ENCODE measurements at places on chromosomes 4 and X.
A peak's percentile ranks its signal among the peaks of the same experiment; 100 is the strongest.

DNA sequence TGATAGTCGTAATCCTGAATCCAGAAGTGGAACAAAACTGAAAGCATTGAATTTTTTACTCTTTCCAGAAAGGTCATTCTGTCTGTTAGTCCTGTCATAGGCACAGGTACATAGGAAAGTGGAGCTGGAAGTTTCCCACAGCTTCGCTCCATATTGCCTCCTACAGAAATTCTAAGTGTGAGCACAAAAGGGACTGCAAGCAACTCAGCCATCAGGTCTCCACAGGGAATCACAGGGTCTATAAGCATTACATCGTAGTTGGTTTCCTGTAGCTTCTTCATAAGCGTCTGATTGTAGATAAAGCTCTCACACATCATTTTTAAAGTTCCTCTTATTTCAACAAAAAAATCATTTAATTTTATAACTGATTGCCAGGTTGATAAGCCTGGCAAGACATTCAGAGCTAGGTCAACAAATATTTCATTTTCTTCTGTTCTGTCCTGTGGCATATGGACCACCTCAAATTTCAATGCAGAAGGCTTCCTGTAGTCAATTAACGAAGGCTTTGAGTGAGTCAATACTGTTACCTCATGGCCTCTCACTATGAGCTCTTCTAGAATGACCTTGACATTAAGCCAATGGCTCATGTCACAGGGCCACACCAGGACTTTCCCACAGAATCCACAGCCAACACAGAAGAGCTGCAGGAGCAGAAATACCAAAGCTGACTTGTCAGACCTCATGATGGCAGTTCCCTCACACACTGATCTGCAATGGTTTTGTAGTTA lies at the start of gene UGT2A3:
TSS of gene UGT2A3 (minus strand) at position 727 of the 728 bp plus-strand sequence. CDS start at position 683, 44 bp downstream.
- no peaks in the 10 kb centered on the region for H3K36me3 ChIP-seq
- DNase-seq = no peak
- H3K4me3 ChIP-seq = no peak within 1 kb of the TSS

GRCh38 chr4:111209706-111210105 lies 586.8 kb upstream of the PITX2 start:
- H3K4me3 ChIP-seq = no peak overlapping the region
- H3K36me3 ChIP-seq = no peaks in the 10 kb centered on the region
- no peaks in the 10 kb centered on the region for H3K4me1 ChIP-seq
- no peaks in the 10 kb centered on the region for H3K27me3 ChIP-seq
- no peak overlapping the region for H3K27ac ChIP-seq
- DNase-seq = no peak

DNA sequence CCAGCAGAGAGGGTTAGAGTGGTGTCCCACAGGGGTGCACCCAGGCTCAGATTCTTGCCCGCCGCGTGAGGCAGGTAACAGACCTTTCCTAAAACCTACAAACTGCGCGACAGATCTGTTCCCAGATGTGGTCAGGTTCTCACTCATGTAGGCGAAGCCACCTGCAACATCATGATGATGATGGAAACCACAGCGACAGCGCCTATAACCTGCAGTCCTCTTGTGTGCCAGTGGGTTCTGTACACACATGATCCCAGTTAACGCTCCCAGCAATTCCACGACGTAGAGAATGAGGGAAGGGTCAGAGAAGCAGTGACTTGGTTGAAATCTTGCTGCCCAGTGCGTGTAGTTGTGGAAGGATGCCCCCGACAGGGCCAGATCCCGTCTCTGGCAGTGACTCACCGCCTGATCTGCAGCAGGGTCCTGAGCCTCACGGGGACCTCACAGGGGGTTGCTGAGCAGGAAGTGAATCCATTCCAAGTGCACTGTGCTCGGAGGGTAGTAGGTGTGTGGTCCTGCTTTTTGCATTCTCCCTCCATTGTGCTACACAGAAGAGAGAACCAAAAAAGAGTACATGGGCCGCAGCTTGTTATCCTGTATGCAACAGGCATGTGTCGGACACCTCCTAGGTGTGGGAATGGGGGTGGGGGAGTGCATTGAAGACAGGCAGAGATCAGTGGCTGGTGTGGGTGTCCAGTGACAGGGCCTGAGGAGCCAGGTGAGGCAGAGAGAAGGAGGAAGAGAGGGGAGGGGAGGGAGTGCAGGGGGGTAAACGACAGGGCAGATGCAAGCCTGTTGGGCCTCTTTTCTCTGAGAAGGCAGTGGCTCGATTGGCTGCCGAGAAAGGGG lies 66.6 kb downstream of the MTMR1 start:
- H3K4me1 ChIP-seq = no peaks in the 10 kb centered on the region
- no peak overlapping the region for H3K4me3 ChIP-seq
- no peak for DNase-seq
- H3K36me3 ChIP-seq = no peaks in the 10 kb centered on the region
- no peak overlapping the region for H3K27ac ChIP-seq

DNA sequence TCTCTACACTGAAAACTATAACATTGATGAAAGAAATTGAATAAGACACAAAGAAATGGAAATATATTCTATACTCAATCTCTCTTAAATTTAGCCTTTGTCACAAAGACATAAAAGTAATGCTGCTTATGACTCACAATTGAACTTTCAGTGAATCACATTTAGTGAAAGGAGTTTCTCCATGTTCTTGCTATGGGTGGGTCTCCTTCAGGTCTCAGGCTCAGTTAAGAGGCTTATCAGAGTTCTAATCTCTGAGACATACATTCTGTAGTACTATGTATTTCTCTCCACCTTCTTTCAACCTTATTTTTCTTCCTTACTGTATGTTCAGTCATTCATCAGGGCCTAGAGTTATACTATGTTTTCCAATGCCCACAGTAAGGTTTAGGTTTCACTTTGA lies 220.9 kb downstream of the DTHD1 start:
- no peaks in the 10 kb centered on the region for H3K27me3 ChIP-seq
- no peaks in the 10 kb centered on the region for H3K4me1 ChIP-seq
- no peak for DNase-seq
- no peak overlapping the region for H3K27ac ChIP-seq

DNA sequence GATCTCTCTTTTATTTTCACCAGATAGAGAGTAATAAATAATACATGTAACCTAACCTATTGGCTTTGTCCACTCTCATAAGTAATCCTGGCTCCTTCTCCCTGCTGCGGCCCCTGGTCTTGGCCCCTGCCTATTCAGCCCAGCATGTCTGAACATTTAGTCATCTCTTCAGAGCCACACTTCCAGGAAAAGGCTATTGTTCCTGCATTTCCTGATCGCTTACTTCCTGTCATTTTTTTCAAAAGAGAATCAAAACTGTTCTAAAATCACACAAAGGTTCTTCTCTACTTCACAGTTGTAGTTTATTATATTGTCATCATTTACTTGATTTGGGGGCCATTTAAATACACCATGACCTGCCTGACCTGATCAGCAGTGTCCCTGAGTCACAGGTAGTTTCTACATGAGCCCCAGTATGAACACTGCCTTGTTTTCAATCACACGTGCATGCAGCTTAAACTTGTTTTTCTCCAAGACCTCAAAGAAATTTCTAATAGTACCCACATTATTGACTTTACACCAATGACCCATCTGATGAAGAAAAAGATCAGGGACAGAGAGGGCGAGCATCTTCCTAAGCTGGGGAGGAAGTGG lies 47.4 kb upstream of the KDR start:
- H3K27ac ChIP-seq = no peak overlapping the region
- no peak overlapping the region for H3K4me3 ChIP-seq
- DNase-seq = no peak

DNA sequence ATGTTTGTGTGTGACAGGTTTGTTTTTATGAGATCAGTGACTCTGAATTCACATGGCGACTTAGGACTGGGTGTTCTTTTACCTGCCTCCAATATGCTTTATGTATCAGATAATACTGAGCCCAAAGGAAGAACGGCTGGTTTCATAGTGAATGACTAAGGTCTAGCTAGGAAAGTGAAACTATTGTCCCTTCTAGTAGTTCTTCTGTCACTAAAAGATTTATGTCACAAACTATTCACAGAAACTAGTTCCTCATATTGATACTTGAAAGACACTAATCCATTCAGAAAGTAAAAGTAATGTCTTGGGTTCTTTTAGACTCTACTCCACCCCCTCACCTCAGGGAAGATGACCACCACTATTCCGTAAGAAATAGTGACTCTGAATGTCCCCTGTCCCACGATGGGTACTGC lies 81.7 kb downstream of the EGF start:
- peaks cover 50% of the 10 kb centered on the region for H3K27me3 ChIP-seq
- peaks cover 29% of the 10 kb centered on the region for H3K4me1 ChIP-seq
- no peak overlapping the region for H3K27ac ChIP-seq
- DNase-seq = peak; percentile 60

DNA sequence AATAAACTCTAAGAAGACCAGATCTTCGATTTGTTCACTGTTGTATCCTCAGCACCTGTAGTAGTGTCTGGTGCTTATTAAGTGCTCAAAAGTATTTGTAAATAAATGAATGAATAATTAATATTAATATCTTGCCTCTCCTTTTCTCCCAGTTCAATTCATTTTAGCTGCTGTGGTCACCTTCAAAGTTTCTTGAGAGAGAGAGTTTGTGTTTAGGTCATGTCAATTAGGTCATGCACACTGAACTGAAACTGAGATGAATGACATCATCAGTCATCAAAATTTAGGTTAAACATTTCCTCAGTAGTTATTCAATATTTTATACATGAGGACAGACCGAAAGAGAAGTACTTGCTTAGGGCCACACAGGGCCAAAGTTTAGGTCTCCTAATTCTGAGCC lies 73.5 kb downstream of the ANXA3 start:
- DNase-seq = no peak
- no peaks in the 10 kb centered on the region for H3K27me3 ChIP-seq
- peaks cover 38% of the 10 kb centered on the region for H3K4me1 ChIP-seq
- no peak overlapping the region for H3K4me3 ChIP-seq
- no peaks in the 10 kb centered on the region for H3K36me3 ChIP-seq
- no peak overlapping the region for H3K27ac ChIP-seq

- no peak overlapping the region for H3K4me3 ChIP-seq
- H3K4me1 ChIP-seq = no peaks in the 10 kb centered on the region
- H3K27ac ChIP-seq = no peak overlapping the region
- no peak for DNase-seq
Measured at GRCh38 chr4:163991298-163991865, 496.9 kb downstream of the TMA16 start.

- no peaks in the 10 kb centered on the region for H3K4me1 ChIP-seq
- H3K4me3 ChIP-seq = no peak overlapping the region
- no peaks in the 10 kb centered on the region for H3K36me3 ChIP-seq
- no peak overlapping the region for H3K27ac ChIP-seq
- no peak for DNase-seq
Measured at GRCh38 chr4:97411356-97411755, 731.9 kb downstream of the STPG2 start.

DNA sequence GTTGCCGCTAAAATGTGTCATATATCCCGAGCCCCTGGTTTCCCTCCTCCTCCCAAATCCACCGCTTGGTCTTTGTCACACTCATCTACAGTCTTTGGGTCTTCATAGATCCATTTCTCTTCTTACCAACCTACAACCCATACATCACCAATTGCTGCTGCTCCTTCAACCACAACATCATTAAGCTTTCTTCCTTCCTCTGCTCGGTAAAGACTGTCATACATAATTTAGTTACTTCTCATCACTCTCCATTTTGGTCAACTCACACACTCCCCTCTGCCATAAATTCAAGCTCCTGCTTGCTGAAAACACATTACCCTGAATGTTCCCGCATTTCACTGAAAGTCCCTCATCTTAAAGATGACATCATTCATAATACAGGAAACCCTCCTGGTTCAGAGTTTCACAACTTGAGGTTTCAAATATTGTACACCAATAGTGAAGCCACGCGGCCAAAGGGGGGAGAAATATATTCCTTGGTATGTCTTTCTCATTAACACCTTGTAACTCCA lies 1.7 kb upstream of the DCTD start:
- H3K27ac ChIP-seq = peak overlapping the region; percentile 99
- DNase-seq = peak; percentile 74
- H3K4me1 ChIP-seq = peaks cover 28% of the 10 kb centered on the region
- H3K4me3 ChIP-seq = no peak overlapping the region
- 0 out of 2 replicates have a peak, but pooled peaks cover 5% of the 10 kb centered on the region for H3K36me3 ChIP-seq
- no peaks in the 10 kb centered on the region for H3K27me3 ChIP-seq

DNA sequence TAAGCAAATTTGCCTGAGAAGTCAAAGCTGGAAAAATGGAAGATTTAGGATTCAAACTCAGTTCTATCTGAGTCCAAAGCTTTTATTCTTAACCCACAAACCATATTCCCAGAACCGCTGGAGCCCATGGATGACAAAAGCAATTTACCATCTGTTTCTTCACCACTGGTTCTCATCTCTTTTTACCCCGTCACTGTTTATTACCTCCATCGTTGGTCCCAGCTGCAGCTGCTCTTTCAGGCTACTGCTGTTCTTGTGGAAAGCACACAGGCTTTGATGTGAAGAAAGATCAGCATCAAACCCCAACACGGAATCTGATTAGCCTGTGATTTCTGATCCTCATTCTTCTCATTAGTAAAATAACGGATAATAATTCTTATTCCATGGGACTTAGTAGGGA lies 9.5 kb downstream of the FBXO8 start:
- no peak for DNase-seq
- H3K4me1 ChIP-seq = no peaks in the 10 kb centered on the region
- no peaks in the 10 kb centered on the region for H3K36me3 ChIP-seq
- H3K27ac ChIP-seq = no peak overlapping the region
- no peak overlapping the region for H3K4me3 ChIP-seq

DNA sequence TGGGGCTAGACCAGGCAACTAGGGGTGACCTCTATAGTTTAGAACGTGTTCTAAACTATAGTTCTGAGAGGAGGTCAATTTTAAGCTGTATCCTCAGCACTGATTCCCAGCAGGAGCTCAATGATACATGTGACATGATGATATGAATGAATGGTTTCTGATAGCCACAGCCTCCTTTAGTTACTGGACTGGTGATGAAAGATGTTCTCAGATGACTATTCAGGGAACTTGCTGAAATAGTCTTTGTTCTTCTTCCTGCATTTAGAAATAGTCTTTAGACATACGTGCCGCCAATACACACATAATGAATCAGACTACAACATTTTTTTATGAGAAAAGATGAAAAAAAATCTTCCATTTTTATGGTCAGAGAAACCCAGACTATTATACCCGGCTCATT lies 116.3 kb upstream of the TMEM150C start:
- H3K27ac ChIP-seq = no peak overlapping the region
- no peaks in the 10 kb centered on the region for H3K27me3 ChIP-seq
- DNase-seq = no peak
- no peaks in the 10 kb centered on the region for H3K36me3 ChIP-seq
- no peak overlapping the region for H3K4me3 ChIP-seq

GRCh38 chr4:71445811-71446210 lies 107.0 kb downstream of the SLC4A4 start:
- no peak for DNase-seq
- H3K4me1 ChIP-seq = peaks cover 15% of the 10 kb centered on the region
- H3K36me3 ChIP-seq = no peaks in the 10 kb centered on the region
- no peak overlapping the region for H3K4me3 ChIP-seq

DNA sequence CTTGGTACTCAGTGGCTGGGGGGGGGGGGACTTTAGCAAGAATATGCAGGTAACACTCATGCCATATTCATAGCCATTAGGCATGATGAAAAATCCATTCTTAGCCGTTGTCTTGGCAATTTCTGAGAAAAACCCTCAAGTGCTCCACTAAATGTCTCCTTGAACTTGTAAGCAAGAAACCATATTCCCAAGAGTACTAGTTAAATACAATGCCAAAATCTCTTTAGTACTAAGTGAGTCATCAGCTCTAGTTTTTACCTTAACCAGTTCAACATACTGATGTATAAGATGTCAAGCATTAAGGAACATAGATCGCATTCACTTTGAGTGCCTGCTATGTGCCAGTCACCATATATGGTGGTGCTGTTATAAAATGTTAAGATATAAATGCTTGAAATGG lies 27.5 kb downstream of the UBE2D3 start:
- peaks cover 44% of the 10 kb centered on the region for H3K36me3 ChIP-seq
- H3K4me3 ChIP-seq = no peak overlapping the region
- no peak for DNase-seq
- H3K27ac ChIP-seq = no peak overlapping the region
